ENCODE measurements at places on chromosomes 3 and 15. TPM values are rescaled to one million over a fixed set of nuclear protein-coding genes. Genes with fewer than 3 reads are reported as not detected.
A peak's percentile ranks its signal among the peaks of the same experiment; 100 is the strongest.

DNA sequence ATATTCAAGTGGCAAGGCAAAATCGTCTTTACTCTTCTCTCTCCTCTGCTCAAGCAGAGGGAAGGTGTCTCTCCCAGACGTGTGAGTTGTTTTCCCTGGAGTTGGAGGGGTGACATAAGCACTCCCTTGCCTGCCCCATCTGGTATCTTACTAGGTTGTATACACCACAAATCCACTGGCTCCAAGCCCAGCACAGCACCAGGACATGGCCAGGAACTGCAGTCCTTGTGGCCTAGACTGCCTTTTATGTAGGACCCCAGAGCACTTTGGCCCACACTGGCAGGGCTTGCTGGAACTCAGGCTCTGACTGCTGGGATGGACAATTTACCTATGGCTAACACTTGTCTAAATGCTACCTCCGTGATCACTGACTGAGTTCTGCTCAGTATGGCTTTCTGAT lies 34.0 kb downstream of the DZIP3 start:
- no peak overlapping the region for H3K27ac ChIP-seq
- H3K27me3 ChIP-seq = no peaks in the 10 kb centered on the region
- H3K36me3 ChIP-seq = peaks cover 11% of the 10 kb centered on the region
- no peak for DNase-seq
- H3K4me3 ChIP-seq = no peak overlapping the region

DBR1 gene
- polyA plus RNA-seq = 7.5 TPM

DNA sequence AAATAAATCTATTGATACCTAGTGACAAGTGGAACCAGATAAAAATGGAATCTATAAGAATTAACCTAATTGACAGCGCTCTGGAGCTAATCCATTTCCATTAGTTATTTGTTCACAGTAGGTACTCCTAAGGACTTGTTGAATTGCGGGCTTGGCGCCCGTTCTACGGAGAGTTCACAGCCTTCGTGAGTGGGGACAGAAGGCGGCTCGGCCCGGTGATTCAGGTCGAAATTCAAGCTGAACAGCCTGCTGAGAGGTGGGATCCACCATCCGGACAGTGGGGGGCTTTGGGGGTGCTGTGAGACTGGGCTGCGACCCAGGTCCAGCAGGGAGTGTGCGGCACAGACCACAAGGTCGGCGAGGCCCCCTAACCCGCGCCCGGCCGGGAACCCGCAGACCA lies 779 bp upstream of the CTNNB1 start:
- H3K4me1 ChIP-seq = peaks cover 38% of the 10 kb centered on the region
- DNase-seq = no peak
- H3K27ac ChIP-seq = peak overlapping the region; percentile 49
- no peaks in the 10 kb centered on the region for H3K27me3 ChIP-seq

DNA sequence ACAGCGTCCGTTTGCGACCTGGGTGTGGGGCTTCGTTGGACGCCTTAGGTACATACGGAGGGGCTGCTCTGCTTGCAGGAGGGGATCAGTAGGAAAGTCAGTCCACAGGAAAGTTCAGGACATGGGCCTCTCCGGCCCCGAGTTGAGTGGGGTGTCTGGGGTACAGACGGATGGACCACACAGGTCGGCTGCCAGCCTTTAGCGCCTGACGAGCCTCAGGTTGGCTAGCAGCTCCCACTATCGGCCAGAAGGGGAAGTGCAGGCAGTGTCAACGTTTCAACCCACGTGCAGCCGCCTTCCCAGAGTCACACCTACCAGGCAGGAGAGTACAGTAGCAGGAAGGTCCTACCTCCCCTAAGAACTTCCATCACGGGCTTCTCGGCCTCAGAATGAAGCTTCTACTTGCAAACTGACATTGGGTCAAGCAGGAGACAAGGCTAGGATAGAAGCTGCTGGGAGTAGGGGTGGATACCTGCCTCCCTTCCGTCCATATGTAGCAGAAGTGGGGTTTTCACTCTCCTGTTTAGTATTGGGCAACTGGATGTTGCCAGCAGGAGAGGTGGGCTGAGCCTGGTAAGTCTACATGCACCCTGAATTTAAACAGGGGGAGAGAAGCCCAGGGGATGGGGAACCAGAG lies 1.8 kb upstream of the SCN5A start:
- DNase-seq = peak; percentile 67
- H3K27ac ChIP-seq = no peak overlapping the region
- H3K4me1 ChIP-seq = peaks cover 13% of the 10 kb centered on the region
- H3K4me3 ChIP-seq = no peak overlapping the region
- no peaks in the 10 kb centered on the region for H3K36me3 ChIP-seq

GABRG3 gene
- not detected for polyA plus RNA-seq

C3orf70 gene
- polyA plus RNA-seq = not detected

- peaks cover 5% of the 10 kb centered on the region for H3K4me1 ChIP-seq
- no peaks in the 10 kb centered on the region for H3K27me3 ChIP-seq
- DNase-seq = no peak
- H3K27ac ChIP-seq = no peak overlapping the region
These were observed 17.6 kb downstream of the EIF4E3 start for GRCh38 chr3:71707595-71707994.

DNA sequence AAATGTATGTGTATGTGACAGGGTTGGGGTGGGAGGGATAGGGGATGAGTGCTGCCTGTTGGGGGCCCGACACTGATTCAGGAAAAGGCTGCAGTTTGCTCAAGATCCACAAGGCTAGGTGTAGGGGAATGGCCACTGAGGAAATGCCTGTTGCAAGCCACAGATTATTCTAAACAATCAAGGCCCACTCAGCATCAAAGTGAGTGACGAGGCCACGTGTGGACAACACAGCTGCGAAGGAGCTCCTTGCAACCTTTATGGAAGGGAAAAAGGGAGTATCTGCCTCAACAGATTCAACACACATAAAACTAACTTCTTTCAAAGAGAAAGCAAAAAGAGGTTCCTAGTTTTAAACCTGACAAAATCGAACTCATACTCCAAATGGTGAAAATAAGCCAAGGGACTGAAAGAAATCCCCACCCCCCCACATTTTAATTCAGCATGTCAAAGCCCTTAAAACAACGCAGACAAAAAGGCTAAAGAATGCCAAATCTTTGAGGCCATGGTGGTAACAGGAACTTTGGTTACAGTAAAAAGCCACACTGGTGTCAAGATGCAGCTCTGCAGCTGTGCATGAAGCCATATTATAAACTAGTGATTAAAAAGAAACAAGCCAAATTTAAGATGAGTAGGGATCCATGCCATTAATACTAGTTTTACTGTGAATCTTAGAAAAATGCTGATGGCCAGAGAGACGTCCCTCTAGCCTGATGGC lies 3.6 kb downstream of the POLG start:
- no peaks in the 10 kb centered on the region for H3K27me3 ChIP-seq
- no peak overlapping the region for H3K27ac ChIP-seq
- DNase-seq = no peak
- no peak overlapping the region for H3K4me3 ChIP-seq
- peaks cover 58% of the 10 kb centered on the region for H3K4me1 ChIP-seq
- H3K36me3 ChIP-seq = peaks cover 7% of the 10 kb centered on the region

GRCh38 chr15:61524545-61524944 lies 295.4 kb upstream of the RORA start:
- no peak overlapping the region for H3K27ac ChIP-seq
- no peak overlapping the region for H3K4me3 ChIP-seq
- H3K27me3 ChIP-seq = no peaks in the 10 kb centered on the region
- no peaks in the 10 kb centered on the region for H3K36me3 ChIP-seq
- no peaks in the 10 kb centered on the region for H3K4me1 ChIP-seq

GRCh38 chr3:132232231-132232792 lies 84.9 kb upstream of the ACP3 start:
- H3K4me1 ChIP-seq = no peaks in the 10 kb centered on the region
- no peaks in the 10 kb centered on the region for H3K36me3 ChIP-seq
- DNase-seq = no peak
- H3K4me3 ChIP-seq = no peak overlapping the region
- H3K27me3 ChIP-seq = no peaks in the 10 kb centered on the region
- no peak overlapping the region for H3K27ac ChIP-seq

GRCh38 chr3:27221264-27221932 lies 147.8 kb downstream of the NEK10 start:
- no peaks in the 10 kb centered on the region for H3K36me3 ChIP-seq
- H3K4me3 ChIP-seq = no peak overlapping the region
- DNase-seq = no peak
- H3K27ac ChIP-seq = no peak overlapping the region
- no peaks in the 10 kb centered on the region for H3K27me3 ChIP-seq

ITGA11 gene
- not detected for polyA plus RNA-seq

GRCh38 chr3:56339244-56339643 lies 129.0 kb downstream of the ERC2 start:
- no peaks in the 10 kb centered on the region for H3K36me3 ChIP-seq
- no peak overlapping the region for H3K27ac ChIP-seq

GRCh38 chr3:7779331-7779730 lies 722.3 kb upstream of the LMCD1 start:
- no peaks in the 10 kb centered on the region for H3K36me3 ChIP-seq
- H3K4me1 ChIP-seq = no peaks in the 10 kb centered on the region
- no peak overlapping the region for H3K27ac ChIP-seq
- no peak for DNase-seq
- no peaks in the 10 kb centered on the region for H3K27me3 ChIP-seq

DNA sequence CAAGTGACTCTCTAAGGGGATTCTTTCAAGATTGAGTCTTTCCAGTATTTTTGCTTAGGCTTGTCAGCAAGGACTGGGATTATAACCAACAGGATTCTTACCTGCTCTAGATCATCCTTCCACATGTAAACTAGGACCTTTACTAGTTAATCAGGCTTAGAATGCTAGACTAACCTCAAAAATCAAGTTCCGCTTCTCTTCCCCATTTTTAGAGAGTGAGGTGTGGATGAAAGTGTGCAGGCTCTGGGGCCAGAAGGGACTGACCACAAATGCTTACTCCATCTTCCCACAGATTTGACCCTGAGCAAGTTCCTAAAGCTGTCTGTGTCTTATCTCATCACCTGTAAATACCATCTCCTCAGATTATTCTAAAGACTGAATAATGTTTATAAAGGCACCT lies 89.5 kb upstream of the IL12A start:
- no peak for DNase-seq
- H3K4me1 ChIP-seq = peaks cover 7% of the 10 kb centered on the region
- H3K36me3 ChIP-seq = no peaks in the 10 kb centered on the region
- no peak overlapping the region for H3K27ac ChIP-seq
- no peak overlapping the region for H3K4me3 ChIP-seq
- H3K27me3 ChIP-seq = no peaks in the 10 kb centered on the region

PSTPIP1 gene
- polyA plus RNA-seq = 69.2 TPM

RAB27A gene
- polyA plus RNA-seq = 7.2 TPM

DNA sequence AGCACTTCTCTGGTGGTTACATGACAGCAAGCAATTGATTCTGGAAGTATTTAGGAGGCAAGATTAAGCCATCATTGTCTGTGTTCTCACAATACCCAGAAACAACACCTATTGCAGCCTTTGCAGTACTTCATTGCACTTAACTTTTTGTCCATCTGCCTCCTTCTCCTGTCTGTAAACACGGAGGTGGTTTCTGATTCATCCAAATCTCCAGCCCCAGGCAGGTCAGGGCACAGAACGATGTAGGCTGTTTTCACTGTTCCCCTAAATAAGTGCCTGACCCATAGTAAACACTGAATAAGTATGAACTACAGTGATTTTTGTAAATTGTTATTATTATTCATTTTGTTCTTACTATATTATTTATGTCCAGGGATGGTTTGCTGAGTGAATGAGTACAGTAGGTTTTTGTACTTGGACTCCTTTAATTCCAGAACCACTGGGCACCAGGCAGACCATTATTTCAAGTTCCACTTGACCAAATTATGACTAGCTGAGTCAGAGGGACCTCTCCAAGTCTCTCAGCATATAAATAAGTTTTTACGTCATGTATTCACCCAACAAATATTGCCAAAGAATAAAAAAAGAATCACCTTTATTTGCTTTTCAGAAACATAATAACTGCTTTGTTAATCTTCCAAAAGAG lies 283.3 kb upstream of the TRIM42 start:
- no peaks in the 10 kb centered on the region for H3K4me1 ChIP-seq
- no peak for DNase-seq
- H3K27ac ChIP-seq = no peak overlapping the region
- no peaks in the 10 kb centered on the region for H3K36me3 ChIP-seq
- H3K27me3 ChIP-seq = no peaks in the 10 kb centered on the region

DNA sequence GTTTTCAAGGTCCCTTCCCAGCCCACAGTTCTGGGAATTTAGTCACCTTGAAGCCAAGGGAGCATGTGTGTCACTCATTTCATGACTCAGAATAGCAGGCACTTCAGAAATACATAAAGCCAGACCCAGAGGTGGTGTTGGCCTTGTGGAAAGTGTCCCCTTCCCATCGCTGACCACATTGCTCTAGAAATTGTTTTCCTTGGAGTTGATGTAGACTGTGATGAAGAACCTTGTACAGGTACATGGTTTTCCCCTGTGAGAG lies 158.8 kb downstream of the SLCO3A1 start:
- DNase-seq = no peak
- H3K36me3 ChIP-seq = no peaks in the 10 kb centered on the region
- H3K27me3 ChIP-seq = peaks cover 5% of the 10 kb centered on the region
- no peak overlapping the region for H3K27ac ChIP-seq

GRCh38 chr15:91919014-91919534 lies 65.6 kb downstream of the SLCO3A1 start:
- no peaks in the 10 kb centered on the region for H3K4me1 ChIP-seq
- H3K27ac ChIP-seq = no peak overlapping the region
- DNase-seq = no peak
- H3K27me3 ChIP-seq = no peaks in the 10 kb centered on the region
- no peaks in the 10 kb centered on the region for H3K36me3 ChIP-seq

DNA sequence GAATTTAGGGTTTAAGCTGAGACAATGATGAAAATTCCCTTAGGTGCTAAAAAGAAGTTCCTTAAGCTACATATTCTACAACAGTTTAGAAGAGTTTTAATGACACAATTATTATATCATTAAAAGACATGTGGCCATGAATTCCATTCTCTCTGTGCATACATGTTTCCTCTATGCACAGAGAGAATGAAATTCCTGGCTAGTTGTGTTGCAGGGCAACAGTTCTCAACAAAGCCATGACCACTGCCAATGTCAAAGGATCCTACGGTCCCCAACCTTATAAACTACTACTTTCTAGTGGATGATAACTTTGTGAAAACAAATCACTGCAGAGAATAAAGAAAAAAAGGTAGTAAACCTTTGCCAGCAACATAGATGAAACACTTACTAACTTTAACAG lies 122.7 kb downstream of the OTOL1 start:
- no peak overlapping the region for H3K27ac ChIP-seq
- DNase-seq = no peak
- H3K36me3 ChIP-seq = no peaks in the 10 kb centered on the region
- H3K27me3 ChIP-seq = no peaks in the 10 kb centered on the region
- H3K4me1 ChIP-seq = no peaks in the 10 kb centered on the region

FETUB gene
- polyA plus RNA-seq = not detected

GRCh38 chr15:66628976-66629723 lies 63.4 kb upstream of the LCTL start:
- H3K4me3 ChIP-seq = no peak overlapping the region
- no peaks in the 10 kb centered on the region for H3K4me1 ChIP-seq
- no peaks in the 10 kb centered on the region for H3K36me3 ChIP-seq
- DNase-seq = no peak
- H3K27me3 ChIP-seq = no peaks in the 10 kb centered on the region

USP19 gene
- polyA plus RNA-seq = 56.3 TPM
